ENCODE measurements at places on chromosomes 11 and 22. TPM values are rescaled to one million over a fixed set of nuclear protein-coding genes. Genes with fewer than 3 reads are reported as not detected.

The UBQLN3 gene
- not detected for total RNA-seq

The QSER1 gene
- 21.4 TPM for total RNA-seq

DNA sequence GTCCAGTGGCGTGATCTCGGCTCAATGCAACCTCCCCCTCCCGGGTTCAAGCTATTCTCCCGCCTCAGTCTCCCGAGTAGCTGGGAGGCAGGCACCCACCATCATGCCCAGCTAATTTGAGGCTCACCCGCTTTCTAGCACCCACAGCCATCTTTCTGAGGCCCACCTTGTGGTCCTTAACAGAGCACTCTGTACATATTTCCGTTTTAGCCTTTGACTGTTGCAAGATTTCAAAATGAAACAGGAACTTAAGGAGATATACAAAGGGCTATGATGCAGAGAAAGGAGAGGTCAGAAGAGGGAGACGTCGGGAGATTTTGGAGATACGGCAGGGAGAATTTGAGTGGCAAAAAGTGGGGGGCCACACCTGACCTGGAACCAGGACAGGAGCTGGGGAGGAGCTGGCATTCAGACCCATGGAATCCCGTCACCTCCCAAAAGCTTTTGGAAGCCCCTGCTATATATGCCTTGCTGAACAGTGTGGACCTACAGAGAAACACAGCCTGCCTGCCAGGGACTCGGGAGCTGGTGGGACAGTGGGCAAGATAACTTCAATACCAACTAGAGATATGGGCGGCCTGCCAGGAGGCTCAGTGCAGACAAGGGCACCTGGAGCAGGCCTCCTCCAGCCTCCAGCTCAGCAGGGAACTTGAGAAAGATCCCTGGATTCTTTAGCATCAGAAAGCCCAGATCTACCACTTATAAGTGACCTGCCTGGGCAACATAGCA lies 8.0 kb upstream of the CLCF1 start:
- no peak for DNase-seq

GRCh38 chr11:35313066-35313759 lies 106.1 kb downstream of the SLC1A2 start:
- no peak for DNase-seq

DNA sequence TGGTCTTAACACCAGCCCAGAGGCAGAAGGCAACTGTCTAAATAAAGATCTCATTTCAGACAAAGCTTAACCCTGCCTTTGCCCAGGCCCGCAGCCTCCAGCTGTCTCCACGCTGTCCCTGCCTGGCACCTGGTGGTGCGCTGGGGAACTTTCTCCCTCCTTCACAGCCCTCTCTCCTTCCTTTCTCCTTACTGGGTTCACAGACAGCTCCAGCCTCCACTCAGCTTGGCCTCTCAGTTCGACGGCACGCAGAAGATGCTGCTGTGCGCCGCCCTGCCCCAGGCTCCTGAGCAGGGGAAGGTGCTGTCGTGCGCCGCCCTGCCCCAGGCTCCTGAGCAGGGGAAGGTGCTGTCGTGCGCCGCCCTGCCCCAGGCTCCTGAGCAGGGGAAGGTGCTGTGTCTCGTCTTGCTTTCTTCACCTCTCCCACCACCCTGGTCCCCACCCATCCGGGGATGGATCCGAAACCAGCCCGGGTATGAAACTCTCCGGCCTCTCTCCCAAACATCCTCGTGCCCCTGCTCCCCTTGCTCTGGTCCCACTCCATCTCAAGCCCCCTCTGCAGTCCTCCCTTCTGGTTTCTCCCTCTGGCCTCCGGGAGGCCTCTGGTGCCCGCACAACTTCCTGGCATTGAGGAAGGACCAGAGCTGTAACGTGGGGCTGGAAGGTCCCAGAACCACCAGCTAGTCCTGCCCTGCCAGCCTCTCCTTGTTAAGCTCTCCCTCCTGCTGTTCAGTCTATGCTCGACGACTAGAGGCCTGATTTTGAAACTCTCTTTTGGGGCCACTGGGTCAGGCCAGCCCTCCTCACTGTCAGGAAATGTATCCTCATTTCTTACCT lies 22.9 kb upstream of the JAM3 start:
- DNase-seq, result peak; percentile 50

- DNase-seq, result no peak
These were observed 41.7 kb upstream of the PRDM11 start for GRCh38 chr11:45104790-45105084.
